ENCODE measurements at places on chromosomes 2 and 18.

- DNase-seq, result peak; percentile 43
Observed at GRCh38 chr2:170485254-170486026, 229.7 kb upstream of the SP5 start.

- DNase-seq, result no peak
Observed at GRCh38 chr18:74518456-74519295, 15.6 kb upstream of the CNDP1 start.

- DNase-seq, result no peak
Observed at GRCh38 chr2:241908686-241909420, 39.3 kb downstream of the RTP5 start.

DNA sequence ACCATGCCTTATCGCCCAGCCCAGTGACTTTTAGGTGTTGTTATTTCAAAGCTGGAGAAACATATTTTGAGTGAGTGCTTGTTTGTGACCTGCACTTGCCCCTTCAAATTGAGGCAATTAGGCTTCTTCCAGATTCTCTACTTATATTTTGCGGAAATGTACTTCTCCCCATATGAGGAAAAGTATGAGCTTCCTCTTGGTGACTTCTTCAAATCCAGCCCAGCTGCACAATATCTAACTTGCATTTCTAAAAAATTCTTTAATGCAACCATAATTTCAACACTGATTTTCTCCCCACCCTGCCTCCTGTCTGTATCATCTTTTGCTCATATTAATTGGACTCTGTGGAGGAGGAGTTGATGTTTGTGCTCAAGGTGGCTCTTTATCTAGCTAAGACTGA lies 391.2 kb upstream of the POU3F3 start:
- DNase-seq, result no peak

DNA sequence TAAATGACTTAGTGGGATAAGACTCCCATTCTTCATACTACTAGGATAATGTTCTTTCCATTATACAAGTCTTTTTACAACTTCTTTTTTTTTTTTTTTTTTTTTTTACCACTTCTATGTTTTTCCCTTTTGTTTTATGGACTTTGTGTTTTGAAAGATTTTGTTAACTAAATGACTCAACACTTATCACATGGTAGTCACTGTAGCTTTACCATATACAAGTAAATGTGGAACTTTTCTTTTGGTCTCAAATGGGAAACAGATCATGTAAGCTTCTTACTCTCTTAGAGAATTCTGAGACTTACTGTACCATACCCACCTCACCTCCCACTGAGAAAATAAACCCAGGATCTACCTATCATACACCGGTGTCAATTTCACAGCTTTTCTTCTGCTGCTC lies 590.3 kb upstream of the CDH2 start:
- DNase-seq, result no peak

DNA sequence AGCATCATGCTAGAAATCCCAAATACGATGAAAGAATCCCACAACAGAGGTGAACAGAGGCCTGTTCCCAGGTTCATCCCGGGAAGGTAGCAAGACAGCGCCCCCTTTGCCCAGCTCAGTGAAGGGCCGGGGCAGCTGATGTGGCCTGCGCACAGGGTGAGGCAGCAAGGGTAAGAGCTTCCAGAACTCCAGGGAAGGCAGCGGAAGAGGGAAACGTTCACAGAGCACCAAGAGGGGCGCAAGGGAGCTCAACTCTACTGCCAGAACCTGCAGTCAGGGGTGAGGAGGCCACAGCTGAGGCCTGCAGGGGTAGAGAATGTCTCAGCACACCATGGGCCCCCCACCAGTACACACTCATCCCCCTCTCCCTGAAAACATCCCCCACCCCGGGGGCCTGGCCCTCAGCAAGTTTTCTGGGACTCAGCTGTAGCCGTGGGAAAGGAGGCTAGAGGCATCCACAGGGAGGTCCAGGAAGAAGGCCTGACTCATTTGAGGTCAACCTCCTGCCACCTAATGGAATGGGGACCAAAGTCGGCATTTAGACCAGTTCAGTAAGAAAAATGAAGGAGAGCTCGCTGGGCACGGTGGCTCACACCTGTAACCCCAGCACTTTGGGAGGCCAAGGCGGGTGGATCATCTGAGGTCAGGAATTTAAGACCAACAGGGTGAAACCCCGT lies 95.6 kb upstream of the ASAP2 start:
- DNase-seq, result peak; percentile 30

DNA sequence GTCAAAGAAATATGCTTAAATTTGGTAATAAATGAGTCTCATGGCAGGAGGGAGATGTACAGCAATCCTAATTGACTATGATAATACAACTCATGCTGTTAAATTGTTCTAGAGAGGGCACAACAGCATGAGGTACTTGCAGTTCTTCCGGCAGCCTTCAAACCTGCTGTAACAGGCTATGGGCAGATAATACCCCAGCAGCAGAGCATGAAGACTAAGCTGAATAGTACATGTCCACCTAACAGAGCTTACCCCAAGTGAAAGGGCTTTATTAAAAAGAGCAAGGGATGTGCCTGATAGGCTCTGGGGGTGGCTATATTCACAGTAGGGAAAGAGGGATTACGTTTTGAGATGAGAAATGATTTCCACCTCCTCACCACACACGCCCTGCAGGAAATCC lies 28.9 kb downstream of the MRO start:
- no peak for DNase-seq
